ENCODE measurements at places on chromosomes 4 and X.

DNA sequence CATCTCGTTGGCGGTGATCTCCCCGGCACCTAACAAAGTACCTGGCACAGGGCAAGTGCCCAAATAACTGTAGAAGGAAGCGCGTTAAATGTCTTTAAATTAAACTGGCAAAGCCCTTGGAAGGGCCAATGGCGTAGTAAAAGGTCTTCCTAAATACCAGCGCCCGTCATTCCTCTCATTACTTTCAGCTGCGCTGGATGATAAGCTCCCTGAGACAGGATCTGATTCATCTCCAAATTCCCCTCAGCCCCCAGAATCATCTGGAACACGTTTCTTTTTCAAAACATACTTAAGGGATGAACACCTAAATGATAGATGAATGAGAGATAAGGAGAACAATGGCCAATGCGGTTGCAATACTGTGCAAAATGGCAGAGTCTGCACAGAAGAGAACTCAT lies 95.1 kb downstream of the AFAP1 start:
- peak; percentile 89 for DNase-seq

DNA sequence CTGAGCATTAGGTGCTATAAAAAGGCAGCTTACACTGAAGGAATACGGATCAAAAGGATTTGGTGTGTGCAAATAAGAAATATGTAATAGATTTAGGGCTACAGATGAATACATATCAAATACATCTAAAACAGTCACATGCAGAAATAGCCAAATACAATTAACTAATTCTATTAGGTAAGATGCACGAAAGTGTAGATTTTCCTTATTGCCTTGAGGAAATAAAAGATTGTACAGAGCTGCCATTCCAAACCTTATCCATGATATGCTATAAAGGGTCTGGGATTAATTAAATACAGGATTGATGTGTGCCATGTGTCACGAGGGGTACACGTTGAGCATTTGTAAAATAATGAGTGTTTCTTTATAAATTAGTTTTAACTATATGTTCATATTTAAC lies 107.0 kb upstream of the ELOVL6 start:
- no peak for DNase-seq

DNA sequence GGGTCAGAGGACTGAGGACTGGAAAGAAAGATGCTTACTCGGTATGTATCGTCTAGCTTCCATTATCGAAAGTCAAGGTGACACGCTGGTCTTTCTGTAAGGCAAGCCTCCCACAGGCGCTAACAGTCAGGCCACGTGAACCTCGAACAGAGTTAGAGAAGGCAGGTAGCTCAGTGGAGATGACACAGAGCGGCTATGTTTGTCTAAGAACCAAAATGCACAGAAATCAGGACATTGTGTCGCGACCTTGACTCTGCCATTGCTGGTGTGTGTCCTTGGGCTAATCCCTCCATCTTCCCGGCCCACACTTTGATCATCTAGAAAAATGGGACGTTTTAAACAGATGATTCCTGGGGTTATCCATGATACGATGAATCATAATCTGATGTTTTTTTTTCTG lies 40.3 kb downstream of the IRF2 start:
- no peak for DNase-seq

DNA sequence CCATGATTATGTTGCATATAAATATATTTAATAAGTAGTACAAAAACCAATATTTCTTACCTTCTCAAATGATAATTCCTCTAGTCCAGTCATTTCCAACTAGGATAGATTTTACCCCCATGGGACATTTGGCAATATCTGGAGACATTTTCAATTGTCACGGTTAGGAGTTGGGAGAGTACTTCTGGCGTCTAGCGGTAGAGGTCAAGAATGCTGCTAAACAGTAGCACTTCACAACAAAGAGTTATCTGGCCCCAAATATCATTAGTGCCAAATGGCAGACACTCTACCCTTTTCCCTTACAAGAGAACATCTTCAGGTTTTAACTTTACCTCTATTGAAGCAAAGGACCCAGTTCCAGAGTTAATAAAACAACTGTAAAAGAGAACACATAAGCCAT lies 168.1 kb downstream of the FAT4 start:
- DNase-seq = no peak

DNA sequence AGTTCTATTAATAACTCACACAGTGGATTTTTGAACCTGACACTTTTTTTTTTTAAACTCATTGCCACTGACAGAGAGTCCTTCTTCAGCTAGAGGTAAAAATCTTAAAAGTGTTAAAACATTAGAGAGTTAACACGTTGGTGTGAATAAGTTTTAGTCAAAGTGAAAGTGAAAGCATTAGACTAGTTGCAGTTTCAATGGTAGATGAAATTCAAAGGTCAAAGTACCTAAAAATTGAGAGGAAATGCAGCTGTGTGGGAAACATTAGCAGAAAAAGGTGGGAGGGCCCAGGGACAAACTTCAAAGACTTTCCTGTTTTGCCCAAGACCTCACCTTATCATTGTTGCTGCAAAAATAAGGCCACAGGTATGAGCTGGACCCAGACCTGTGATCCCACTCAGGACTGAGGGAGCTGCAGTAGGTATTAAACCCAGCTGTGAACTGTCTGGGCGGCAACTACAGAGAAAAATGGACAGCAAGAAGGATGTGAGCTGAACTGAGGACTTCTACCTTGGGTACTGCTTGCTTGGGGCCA lies 17.6 kb upstream of the GABRA4 start:
- no peak for DNase-seq

- DNase-seq = peak; percentile 36
Observed at GRCh38 chr4:22514001-22514400, 1.9 kb downstream of the ADGRA3 start.

- peak; percentile 14 for DNase-seq
Observed at GRCh38 chrX:79412972-79413371, 45.8 kb upstream of the ITM2A start.

DNA sequence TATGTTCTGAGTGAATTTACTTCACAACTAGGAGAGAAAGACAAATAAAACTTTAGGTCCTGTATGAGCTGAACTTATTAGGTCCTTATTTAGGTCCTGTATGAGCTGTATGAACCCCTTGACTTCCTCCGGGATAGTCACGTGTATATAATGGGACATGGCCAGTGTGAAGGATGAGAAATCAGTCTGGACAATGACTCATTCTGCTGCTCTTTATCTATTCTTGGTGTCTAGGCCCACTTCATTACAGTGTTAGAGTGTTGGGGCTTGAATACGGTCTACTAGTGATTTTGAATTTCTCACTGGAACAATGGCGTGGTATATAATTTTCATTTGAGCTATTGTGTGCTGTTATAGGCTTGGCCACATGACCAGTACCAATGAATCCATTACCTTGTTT lies 21.9 kb downstream of the STK26 start:
- no peak for DNase-seq

All from cardiac muscle cell (in vitro differentiated cells and primary cell).